HEK293T (cell line): ENCODE measurements at places on chromosomes 7 and 10.

- no peak for DNase-seq
Measured at GRCh38 chr10:105356626-105357025, 715.5 kb downstream of the SORCS3 start.

DNA sequence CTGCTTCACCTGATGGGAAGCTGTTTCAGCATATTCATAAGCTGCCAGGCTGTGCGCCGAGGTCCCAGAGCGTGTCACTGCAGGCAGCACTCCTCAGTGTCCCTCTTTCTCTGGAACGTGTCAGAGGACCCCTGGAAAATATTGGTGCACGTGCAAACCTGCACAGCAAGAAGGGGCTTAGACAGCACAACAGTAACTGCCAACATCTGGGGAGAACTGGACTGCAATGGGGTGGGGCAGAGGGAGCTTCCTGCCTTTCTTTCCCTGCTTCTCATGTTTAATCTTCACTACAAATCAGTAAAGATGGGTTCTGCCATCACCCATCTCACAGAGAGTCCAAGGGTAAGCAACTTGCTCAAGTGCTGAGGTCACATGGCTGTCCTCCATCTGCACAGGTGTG is 86.5 kb upstream of the GPR26 start:
- no peak for DNase-seq

DNA sequence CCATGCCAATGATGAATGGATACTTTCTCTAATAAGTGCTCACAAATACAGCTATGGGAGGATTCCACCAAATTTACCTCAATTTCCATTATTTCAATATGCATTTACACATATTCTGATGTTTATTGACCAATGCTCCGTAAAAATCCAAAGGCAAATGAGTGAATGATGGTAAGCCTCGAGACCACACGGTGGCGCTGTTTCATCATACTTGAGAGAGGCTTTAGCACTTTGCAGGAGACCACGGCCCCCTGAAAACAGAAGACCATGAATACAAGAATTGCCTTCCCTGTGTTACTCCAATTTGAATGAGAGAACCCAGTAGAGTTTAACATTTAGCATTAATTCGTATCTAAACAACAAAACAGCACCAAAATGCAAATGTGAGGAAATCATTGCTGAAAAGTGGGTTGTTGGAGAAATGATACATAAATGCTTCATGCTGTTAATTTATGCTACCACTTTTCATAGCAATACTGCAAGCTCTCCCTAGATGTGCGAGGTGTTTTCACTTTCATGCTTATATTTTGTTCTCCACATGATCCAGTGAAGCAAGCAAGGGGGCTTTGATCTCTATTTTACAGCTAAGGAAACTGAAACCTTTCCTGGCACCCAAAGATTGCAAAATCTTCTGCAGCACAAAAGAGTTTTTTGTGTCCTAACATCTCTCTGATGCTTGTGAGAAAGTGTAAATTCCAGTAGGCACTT is 35.4 kb downstream of the TRIL start:
- DNase-seq = peak; percentile 58

DNA sequence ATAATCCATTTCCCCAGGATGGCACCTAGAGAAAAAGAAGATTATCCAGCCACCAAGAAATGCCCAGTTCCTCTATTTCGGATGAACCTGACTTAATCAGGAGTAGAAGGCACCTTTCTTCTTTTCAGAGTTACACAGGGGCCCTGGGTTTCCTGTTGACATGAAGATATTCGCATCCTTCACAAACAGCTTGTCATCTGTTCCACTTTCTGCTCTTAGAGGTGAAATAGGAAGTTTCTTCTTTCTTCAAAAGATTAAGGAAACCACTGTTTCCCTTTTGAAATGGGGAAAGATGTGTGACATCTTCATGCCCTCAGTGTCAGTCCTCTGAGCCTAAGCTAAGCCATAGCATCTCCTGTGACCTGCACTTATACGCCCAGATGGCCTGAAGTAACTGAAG is 39.1 kb upstream of the RAB18 start:
- no peak for DNase-seq

DNA sequence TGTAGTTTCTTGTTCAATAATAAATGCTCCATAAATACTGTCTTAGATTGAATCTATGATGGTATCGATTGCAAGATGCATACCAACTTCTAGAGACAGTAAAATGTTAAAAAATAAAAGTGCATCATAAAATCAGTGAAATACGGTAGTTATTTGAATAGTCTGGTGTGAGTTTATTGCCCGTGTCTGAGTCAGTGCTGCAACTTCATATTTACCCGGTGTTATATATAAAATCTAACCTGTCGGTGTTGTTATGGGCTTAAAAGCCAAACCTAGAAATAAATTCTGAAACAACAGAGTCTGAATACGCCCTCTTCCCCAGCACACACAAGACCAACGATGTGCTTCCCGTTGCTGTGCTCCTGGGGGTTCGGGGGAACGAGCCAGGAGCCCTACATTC is 16.3 kb downstream of the MACROH2A2 start:
- no peak for DNase-seq

DNA sequence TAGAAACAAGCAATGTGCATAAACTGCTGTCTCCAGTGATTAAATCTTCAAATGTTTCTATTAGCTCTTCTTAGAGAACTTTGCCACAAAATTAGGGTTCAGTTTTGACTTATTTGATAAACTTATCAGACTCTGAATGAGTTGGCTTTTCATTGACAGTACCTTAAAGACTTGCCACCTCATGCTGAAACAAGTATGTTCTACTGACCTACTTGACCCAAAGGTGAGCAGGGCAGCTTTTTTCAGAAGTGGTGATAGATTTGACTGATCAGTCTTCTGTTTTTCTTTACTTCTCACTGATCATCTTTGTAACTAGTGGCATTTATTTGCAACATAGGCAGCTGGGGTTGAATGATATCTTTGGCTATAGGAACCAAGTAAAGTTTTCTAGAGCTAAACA is 7.8 kb downstream of the ZNF277 start:
- DNase-seq = no peak

DNA sequence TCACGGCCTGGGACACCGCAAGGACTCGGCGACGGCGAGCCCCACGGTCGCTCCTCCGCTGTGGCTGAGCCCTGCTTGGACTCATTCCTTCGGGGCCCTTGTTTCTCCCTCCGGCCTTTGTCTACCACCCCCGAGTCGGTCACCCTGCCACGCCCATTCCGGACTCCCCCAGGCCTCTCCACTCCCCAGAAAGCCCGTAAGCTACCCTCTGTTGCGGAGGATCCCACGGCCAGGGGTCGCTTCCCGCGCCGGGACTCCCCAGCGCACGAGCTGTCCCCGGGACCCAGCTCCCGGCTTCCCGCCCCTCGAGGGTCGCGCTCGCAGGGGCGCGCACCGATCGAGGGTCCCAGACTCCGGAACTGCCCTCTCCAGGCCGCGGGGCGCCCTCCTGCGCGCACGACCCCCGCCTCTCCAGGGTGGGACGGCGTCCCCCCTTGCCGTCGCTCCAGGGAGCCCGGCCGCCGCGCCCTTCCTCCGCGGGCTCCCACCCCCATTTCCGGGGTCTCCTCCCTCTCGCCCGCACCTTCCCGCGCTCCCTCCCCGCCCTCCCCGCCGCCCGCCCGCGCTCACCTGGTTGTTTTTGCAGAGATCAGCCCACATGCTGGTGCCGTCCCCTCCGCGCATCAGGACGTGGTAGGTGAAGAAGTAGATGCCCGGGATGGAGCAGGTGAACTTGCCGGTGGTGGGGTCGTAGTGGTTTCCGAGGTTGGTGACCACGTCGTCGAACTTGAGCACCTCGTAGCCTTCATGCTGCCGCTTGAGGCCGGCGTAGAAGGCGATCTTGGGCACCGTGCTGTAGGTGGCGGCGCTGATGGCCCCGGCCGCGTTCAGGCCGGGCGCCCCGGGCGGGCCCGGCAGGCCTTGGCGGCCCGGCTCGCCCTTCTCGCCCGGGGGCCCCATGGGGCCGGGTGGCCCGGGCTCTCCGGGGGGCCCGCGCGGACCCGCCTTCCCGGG is 1.5 kb downstream of the C1QL3 start:
- DNase-seq = no peak

DNA sequence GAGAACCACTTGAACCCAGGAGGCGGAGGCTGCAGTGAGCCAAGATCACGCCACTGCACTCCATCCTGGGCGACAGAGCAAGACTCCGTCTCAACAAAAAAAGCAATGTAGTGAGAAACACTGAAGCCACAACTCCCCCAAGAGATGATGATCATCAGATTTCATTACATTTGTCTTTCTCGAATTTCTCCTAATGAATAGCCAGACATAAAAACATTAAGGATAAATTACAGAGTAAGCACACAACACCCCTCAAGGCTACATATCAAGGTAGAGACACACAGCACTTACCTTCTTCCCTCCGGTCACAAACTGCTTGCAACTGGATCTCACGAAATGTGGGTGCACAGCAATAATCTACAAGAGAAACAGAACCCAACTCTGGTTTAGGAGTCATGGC is 91.5 kb downstream of the VPS41 start:
- no peak for DNase-seq

- no peak for DNase-seq
Measured at GRCh38 chr7:154877031-154877430, 125.9 kb downstream of the PAXIP1 start.

- no peak for DNase-seq
Measured at GRCh38 chr7:138429577-138430250, 30.3 kb upstream of the TRIM24 start.

DNA sequence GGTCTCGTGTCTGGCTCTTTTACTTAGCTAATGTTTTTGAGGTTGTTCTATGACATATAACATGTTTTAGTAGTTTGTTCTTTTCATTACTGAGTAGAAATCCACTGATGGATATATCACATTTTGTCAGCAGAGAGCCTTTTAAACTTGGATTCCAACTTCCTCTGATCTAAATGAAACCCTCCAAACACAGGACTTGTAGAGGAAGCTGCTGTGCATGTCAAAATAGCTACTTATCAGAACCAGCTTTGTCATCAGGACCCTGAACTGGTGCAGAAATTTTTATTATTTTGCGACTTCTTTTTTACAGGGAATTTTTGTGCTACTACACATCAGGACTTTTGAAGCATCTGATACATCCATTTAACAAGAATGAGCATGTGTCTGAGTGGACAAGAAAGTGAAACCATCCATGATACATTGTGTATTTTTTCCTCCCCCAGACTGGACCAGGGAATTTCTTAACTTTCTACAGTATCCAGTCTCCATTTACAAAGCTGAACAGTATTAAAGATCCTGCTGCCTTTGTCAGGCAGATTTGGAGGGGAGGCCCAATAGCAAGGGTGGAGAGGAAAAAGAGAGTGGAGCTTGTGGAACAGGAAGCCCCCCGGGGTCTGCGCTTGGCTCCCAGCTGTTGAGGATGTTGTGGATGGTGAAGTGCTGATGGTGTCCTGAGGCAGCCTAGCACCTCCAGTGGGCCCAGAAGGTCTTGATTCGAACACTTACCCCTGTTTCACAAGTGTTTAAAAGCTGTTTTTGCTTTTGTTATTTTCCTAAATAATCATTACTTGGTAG is 29.3 kb upstream of the MTPAP start:
- DNase-seq = no peak

GRCh38 chr7:128164061-128164954 is 76.8 kb upstream of the LEP start:
- DNase-seq = no peak

- no peak for DNase-seq
Measured at GRCh38 chr10:104300002-104300735, 31.2 kb downstream of the GSTO2 start.

DNA sequence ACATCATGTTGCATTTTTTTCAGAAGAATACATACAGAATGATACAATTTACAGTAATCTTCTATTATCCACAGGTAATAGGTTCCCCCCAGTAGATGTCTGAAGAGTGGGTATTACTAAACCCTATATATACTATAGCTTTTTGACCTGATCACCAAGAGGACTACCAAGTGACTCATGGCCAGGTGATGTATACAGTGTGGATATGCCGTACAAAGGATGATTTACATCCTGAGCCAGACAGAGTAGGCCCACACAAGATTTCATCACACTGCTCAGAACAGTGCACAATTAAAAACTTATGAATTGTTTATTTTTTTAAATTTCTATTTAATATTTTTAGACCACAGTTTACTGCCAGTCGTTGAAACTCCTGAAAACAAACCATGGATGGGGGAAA is 70.6 kb downstream of the STEAP1B start:
- DNase-seq = no peak

GRCh38 chr10:129035052-129035827 is 431.8 kb upstream of the MGMT start:
- DNase-seq = no peak

GRCh38 chr10:43943818-43944360 is 295.2 kb upstream of the ZNF32 start:
- DNase-seq = no peak

- DNase-seq = peak; percentile 69
Measured at GRCh38 chr10:49594594-49594993, 15.5 kb upstream of the SLC18A3 start.
